ENCODE measurements at places on chromosomes 7 and 10. TPM values are rescaled to one million over a fixed set of nuclear protein-coding genes. Genes with fewer than 3 reads are reported as not detected.

Gene C7orf33
- not detected for total RNA-seq

Gene PSD
- total RNA-seq, result 0.99 TPM

Gene CALY
- 3.5 TPM for total RNA-seq

Gene ELAPOR2
- total RNA-seq, result 25.7 TPM

Gene FAM24B
- total RNA-seq, result not detected

Gene SEC24C
- 64.2 TPM for total RNA-seq

Gene SLC16A9
- 0.50 TPM for total RNA-seq

Gene PNLIPRP3
- total RNA-seq, result not detected

Data from osteocyte (in vitro differentiated cells).